ENCODE measurements at places on chromosomes 3 and 15.

- DNase-seq = no peak
These were observed 503.6 kb upstream of the NAALADL2 start for GRCh38 chr3:174355505-174355904.

DNA sequence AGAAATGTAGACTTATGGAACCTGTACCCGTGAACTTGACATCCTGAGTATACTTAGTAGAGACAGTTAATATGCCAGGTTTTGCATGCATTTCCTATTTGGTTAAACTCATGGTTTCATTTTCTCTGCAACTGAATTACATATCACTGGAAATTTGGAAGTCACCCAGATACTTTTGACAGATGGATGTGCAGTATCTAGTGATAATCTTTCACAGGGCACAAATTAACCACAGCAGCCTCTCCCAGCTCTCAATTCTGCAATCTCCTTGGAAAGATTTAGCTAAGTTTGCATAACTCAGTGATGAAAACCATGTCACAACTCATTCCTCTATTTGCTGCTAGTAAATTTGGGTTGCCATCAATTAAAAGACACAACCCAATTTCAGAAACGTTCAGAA lies 162.3 kb upstream of the TPM1 start:
- no peak for DNase-seq

DNA sequence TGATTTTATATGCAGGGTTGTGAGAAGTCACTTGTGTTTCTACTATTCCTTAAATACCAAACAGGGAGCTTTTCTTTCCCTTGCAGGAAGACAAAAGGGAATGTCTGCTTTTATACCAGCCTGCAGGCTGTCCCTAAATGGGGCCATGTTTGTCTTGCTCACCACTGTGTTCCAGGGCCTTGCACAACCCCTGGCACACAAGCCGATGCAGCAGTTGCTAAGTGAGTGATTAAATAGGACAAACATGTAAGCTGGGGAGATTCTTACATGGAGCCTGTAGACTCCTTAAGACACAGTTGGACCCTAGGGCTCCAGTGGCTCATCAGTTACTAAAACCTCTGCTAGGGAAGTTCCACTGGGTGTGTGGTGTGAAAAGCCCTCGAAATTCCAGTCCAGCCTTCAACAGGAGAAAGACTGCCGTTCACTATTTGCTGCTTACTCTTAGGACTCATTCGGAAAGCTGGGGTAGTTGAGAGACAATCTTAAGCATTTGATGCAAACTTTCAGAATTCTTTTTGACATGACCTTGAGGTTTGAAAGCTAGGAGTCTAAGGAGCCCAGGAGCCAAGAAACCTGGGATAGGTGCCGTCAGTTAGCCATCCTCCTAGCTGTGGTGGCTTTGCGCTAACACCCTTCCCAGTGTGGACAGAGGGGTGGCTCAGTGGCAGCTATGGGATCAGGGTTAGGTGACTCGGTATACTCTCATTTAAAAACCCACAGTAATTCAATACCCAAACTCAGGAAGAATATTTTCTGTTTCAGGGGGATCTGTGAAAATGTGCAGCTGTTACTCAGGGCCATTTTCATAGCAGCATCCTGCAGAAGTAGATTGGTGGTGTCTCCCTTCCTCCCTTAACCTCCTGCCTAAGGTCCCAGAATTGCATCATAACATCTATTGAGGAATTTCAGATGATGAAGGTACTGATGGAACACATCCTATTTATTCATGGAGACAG lies 39.1 kb downstream of the SYNM start:
- no peak for DNase-seq

- DNase-seq = no peak
These were observed 234.6 kb downstream of the RBMS3 start for GRCh38 chr3:29515451-29515850.

- no peak for DNase-seq
These were observed 45.9 kb downstream of the POLR2M start for GRCh38 chr15:57752436-57752835.

- no peak for DNase-seq
These were observed 34.8 kb upstream of the RAB6B start for GRCh38 chr3:133930341-133930933.

Measured in activated T-cell treated with anti-CD3 and anti-CD28 coated beads for 1 hour (primary cell).